Caudate nucleus (tissue), 63 donors: ENCODE measurements at places on chromosomes 5 and 9.

- no peak for DNase-seq
Measured at GRCh38 chr5:171272996-171273970, 35.8 kb upstream of the TLX3 start.

GRCh38 chr9:101566904-101567724, 27.7 kb downstream of the PPP3R2 start:
- no peak for DNase-seq

DNA sequence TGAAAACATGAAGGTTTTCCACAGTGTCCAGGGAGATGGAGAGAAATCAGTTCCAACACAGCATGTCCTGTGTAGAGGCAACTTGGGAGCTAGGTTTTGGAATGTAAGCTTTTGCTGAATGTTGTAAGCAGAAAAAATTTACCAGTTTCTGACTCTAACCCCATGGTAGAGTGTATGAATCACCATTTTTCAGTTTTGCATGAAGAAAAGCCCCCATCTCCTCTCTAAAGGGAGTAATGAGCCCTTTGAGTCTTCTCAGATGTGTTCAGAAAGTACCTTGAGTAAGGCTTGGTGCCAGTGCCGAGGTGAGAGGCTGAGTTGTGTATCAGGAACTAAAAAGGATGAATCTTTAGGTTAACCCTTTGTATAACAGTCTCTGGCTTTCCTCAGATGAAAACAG, 96.2 kb downstream of the ADRB2 start:
- no peak for DNase-seq

DNA sequence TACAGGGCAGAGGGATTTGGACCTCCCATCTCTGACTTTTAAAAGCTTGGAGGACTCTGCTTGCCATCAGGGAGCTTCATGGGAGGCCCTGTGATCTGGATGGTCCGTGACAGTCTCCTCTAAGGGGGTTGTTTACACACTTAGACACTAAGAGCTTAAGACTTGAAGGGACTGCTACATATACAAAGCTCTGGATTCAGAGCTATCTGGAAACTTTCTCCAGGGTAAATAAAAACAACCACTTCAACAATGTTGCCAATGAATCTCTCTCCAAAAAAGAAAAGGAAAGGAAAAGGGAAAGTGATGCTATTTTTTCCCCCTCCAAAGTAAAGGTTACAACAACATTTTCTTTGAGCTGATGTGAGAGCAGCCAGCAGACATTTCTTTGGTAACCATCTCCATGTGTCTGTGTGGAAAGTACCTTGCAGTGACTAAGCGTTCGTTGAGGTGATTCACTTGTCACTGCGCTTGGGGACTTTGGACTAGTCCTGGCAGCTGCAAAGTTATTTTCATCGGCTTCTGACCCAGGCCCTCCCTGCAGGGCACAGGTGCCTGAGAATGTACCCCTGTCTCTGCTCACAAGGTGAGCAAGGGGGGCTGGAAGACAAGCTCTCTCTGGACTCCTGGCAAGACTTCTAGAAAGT, 262.1 kb upstream of the KLF4 start:
- no peak for DNase-seq

DNA sequence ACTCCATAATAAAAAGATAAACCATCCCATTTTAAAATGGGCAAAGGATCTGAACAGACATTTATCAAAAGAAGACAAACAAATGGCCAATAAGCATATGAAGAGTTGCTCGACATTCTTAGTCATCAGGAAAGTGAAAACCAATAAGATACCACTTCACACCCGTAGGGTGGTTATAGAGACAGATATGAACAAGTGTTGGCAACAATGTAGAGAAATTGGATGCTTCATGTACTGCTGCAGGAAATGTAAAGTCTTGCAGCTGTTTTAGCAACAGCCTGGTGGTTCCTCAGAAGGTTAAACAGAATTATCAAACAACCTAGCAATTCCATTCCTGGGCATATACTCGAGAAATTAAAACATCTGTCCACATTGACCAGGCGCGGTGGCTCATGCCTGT, 42.5 kb downstream of the GTF3C4 start:
- no peak for DNase-seq

GRCh38 chr5:180299526-180299925, 7.6 kb upstream of the MAPK9 start:
- no peak for DNase-seq

- DNase-seq: no peak
Measured at GRCh38 chr5:151238303-151238741, 14.4 kb upstream of the CCDC69 start.

GRCh38 chr5:130555429-130555828, 609.6 kb downstream of the HINT1 start:
- DNase-seq: no peak

DNA sequence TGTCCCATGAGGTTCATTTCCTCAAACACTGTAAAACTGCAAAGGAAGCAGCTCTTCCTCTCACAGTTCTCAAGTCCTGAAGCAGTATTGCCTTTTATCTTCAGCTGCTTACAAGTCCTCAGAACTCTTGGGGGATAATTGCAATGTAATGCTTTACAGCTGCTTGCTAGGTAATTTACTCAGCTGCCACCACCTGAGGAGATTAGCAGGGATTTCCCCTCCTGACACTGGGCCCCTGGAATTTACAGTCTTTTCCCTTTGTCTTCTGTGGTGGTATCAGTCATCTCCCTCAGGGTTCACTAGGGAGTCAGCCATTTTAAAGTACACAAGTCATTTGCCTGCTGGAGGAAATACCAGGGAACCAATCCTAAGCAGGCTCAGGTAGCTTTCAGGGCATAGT, 754.3 kb upstream of the GRAMD2B start:
- DNase-seq: no peak

DNA sequence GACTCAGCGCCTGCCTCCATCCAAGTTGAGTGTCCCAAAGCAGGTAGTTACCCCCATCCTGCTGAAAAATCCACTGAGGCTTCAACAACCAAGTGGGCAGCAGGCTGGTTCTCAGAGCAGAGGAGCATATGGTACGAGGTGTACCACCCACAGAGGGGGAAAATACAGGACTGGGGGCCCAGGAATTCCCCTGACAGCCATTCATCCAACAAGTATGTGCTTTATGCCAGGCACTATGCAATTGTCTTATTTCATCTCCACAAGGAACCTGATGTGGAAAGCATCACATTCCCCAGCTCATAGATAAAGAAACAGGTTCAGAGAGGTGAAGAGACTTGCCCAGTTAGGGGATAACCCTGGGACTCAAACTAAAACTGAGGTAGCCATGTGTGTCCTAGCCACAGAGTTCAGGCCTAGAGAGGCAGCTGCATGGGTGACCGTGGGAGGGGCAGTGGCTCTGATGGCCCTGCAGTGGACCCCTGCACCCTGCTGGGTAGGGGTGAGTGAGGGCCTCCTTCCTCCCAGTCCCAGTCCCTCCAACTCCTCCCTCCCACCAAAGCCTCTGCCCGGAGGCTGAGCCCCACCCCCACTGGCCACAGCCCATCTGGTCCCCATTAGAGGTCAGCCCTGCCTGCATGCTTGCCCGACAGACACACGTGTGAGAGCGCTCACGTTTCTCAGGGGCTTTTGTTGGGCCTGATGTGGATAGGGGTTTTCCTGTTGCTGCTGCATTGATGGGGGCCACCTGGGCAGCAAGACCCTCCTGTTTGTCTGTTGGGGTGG, 11.5 kb downstream of the PDLIM4 start:
- DNase-seq: no peak

DNA sequence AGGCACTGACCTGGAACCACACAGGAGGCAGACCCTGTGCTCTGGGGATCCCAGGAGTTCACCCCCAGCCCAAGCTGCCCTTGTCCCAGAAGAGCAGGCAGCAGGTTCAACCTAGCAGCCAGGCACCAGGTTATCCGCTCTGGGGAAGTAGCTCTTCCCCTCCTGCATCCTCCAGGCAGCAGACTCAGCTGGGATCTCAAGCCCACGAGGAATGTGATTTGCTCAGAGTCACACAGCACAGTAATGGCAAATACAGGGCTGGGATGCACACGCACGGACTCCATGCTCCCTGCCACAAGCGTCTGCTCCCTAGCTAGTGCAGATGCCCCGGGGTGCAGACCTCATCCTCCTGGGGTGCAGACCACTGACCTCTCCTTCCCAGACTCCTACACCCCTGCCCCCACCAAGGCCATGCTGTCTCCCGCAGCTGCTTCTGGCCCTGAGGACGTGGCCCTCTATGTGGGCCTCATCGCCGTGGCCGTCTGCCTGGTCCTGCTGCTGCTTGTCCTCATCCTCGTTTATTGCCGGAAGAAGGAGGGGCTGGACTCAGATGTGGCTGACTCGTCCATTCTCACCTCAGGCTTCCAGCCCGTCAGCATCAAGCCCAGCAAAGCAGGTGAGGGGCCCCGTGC, 25.5 kb downstream of the HK3 start:
- DNase-seq: no peak

- DNase-seq: no peak
Measured at GRCh38 chr5:179188636-179189035, 128.5 kb downstream of the ZNF354C start.

- no peak for DNase-seq
Measured at GRCh38 chr5:139061856-139062255, 136.3 kb downstream of the SIL1 start.

- DNase-seq: no peak
Measured at GRCh38 chr5:176542596-176543427, 5.6 kb upstream of the RNF44 start.

GRCh38 chr9:124004593-124004992, 7.0 kb upstream of the LHX2 start:
- no peak for DNase-seq

GRCh38 chr5:175856408-175857100, 14.8 kb upstream of the CPLX2 start:
- no peak for DNase-seq
